ENCODE measurements at places on chromosomes 5 and 9.

GRCh38 chr5:33807771-33808170, 84.0 kb downstream of the ADAMTS12 start:
- DNase-seq = no peak

DNA sequence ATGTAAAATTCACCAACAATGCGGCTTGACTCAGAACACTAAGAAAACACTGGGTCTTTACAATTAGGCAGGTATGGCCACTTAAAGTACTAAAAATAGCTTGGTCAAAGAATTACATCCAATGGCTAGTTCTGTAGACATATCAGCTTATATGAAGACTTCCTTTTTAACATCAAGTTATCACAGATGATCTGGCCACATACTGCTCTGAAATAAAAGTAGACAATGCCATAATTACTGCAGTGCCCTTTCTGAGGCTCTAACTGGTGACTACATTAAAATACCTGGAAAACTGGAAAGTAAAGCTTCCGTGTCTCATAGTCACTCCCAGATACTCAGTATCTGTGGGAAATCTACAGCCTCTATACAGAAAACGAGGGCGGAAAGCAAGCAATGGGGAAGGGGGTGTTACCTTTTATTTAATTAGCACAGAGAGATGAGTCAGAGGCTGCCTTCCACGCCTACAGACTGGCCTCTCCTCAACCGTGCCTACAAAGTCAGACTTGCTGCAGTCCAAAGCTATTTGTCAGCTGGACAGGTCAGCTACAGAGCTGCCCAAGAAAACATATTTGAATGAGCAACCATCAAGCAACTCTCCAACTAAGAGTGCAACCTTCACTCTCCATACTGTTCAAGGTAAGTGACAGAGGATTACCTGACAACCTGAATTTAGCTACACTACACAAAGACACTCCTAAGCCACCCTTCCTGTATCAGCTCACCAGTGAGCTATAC, 8.7 kb downstream of the SERINC5 start:
- DNase-seq = peak; percentile 67

DNA sequence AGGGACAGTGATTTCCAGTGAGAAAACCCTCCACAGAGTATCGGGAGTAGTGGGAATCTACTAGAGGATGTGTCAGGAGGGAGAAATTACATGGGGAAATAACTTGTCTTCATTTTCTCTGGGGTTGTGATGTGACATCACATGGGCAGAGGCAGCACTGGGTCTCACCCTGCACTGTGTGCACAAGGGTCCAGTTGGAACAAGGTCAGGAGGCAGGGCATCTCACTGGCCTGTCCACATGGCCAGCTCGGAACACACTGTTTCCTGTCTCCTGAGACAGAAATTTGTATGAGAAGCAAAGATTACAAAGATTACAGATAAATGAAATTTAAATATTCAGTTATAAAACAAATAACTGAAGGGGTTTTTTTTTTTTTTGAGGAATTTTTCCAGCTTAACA, 62.6 kb upstream of the ECM2 start:
- no peak for DNase-seq

DNA sequence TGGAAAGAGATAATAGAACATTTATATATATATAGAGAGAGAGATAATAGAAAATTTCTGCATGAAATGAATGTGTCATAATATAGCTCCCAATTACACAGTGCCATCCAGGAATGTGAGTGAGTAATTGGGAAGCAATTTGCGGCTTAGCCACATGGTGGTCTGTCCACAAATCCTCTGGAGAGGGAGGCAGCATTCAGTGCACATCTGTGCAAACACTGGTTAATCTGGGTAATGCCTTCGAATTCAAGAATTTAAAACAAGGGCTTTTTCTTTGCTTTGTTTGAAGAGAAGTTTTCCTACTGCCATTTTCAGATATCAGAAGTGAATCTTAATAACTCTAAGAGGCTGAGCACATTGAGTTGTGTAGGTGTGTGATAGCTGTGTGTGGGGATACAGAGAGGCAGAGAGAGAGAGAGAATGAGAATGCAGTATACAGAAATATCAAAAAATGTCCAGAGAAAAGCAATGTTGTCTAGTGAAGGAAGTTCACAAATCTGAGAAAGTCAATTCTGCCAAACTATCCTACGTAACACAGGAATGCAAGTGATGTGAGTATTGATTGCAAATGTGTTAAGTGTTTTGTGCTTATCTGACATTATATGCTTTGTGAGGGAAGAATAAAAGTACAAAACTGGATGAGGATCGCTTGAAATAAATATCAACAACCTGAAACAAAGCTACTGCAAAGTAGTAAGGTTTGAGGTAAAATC, 134.6 kb downstream of the EDIL3 start:
- peak; percentile 60 for DNase-seq

DNA sequence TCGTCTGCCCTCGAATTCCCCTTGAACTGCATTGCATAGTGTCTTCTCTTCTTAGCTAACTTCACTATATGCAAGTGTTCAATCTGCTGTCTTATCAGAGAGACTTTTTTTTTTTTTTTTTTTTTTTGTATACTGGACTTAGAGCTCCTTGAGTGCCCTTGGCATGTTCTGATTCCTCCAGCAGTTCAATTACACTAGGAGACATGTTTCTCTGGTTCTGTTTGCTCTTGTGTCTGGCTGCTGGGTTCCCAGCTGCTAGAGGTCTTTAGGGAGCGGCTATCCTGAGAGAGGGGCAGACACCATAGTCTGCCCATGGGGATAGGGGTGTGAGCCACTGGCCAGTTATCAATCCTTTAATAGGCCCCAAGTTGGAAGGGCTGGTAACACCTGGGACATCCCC, 13.1 kb downstream of the OR2S2 start:
- DNase-seq = no peak
